ENCODE measurements at places on chromosomes 11 and 22. TPM values are rescaled to one million over a fixed set of nuclear protein-coding genes. Genes with fewer than 3 reads are reported as not detected.

Gene PRRG4
- total RNA-seq = 2.2 TPM

Gene ARSA
- 30.3 TPM for total RNA-seq

DNA sequence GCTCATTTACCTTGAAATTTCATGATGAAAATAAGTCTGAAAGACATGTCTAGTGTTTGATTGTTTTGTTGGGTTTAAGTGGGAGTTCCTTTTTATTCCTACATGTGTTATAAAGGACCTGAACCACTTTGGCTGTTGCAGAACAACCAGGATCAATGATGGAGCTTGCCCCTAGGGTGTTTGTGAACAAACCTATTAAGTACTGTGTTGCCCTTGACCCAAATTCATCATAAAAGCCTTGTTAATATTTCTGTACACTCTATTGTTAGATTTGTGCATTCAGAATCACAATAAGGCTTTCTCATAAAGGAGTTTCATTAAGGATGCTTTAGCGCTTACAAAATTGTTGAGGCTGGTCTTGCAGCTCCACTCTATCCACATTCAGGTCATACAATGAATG is 452.6 kb downstream of the NELL1 start:
- no peak for DNase-seq

DNA sequence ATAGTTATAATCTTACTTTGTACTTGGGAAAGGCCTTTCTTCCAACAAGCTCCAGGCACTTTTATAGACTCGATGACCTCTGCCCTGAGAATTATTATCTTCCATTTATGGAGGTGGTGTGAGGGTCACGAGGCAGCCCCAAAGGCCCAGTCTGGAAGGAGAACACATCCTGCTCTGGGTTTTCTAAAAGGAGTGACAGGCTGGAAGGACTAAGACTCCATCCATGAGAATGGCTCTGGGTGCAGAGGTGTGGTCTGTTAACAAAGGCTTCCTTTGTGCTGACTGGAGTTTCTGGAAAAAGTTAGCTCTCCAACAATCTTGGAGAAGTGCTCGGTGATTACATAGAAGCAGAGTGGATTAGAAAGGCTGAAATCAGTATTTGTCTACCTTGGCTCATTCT is 74.7 kb upstream of the SESN3 start:
- DNase-seq = no peak

GRCh38 chr11:61609000-61609979 is 28.4 kb upstream of the SYT7 start:
- no peak for DNase-seq

DNA sequence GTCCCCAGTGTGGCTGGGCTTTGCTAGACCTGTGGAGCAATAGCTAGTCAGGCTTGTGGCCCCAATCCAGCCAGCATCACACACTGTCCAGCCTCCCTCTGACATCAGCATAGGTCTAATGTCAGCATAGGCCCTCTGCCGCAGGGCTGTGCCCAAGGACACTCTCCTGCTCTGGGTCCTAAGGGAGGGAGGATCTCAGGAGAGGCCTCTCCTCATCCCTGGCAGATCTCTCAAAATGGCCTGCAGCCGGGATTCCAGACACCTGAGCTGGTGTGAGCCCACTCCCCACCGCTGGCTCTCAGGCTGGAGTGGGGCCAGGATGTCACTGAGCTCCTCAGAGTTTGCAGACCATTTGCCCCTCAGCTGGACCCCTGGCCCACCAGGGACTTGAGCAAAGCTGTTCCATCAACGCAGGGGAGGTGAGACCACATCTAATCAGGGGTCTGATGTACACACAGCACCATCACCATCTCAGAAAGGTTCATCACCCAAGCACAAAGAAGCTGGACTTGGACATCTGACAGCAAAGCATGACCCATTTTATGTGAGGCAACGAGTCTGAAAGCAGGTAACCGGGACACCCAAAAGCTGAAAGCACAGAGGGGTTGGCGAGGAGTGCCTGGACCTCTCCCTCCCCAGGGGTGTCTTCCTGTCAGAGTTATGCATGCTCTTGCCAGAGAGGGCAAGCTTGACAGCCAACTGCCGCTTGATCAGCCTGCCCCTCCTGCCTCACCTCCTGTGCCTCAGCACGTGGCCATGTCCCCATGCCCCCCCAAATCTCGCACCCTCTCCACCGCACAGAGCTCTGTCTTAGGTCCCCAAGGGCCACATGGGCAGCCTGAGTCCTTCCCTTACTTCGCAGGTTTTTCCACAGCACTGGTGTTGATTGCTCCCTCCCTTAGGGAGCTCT is 69.7 kb upstream of the SEPTIN5 start:
- no peak for DNase-seq

DNA sequence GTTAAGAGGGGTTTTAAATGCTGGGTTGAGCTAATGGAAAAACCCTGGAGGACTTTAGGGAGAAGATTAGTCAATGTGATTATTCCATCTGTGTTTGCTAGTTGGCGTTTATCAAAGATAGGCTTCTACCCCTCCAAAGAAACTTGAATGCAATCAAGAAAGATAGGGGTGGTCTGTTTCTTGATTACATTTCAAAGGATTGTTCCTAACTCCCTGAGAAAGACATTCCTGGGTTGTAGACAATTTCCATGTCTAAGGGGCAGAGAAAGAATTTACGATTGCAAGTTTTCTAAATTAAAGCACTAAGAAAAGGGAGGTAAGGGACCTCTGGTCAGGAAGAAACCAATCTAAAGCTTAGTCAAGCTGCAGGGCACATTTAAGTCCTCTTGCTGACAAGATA is 2268.7 kb downstream of the LRRC4C start:
- DNase-seq = no peak

Measured in right cardiac atrium (tissue), 5 donors.